ENCODE measurements at places on chromosomes 16 and 17.
A peak's percentile ranks its signal among the peaks of the same experiment; 100 is the strongest.

DNA sequence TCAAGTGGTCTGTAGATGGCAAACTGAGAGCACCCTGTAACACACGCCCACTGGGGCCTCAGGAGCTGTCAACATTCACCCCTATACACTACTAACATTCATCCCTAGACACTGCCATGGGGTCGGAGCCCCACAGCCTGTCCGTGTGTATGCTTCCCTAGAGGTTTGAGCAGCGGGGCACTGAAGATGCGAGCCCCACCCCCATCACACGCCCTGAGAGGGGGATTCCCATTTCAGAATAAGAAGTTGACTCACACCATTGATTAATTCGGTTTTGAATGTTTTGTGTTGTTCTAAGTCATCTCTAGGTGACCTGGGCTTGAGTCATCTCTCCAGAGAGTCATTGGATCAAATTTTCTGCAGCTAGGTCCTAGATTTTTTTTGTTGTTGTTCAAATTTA is 37.3 kb upstream of the MMD start:
- no peak for DNase-seq

DNA sequence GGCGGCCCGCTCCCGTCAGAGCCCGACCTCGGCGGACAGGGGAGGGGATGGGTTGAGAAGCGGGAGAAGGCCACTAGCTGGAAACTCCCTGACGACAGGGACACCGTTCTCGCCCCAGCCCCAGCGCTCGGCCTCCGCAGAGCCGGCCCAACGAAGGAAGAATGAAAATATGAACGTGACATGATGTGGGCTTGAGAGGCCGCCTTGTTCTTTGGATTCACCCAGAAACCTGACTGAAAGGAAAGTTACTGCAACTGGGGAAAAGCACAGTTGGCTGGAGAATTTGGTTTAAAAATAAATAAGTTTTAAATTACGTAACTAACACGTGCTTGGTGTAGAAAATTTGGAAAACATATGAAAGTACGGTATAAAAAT is 21.1 kb downstream of the NPTX1 start:
- DNase-seq: no peak

DNA sequence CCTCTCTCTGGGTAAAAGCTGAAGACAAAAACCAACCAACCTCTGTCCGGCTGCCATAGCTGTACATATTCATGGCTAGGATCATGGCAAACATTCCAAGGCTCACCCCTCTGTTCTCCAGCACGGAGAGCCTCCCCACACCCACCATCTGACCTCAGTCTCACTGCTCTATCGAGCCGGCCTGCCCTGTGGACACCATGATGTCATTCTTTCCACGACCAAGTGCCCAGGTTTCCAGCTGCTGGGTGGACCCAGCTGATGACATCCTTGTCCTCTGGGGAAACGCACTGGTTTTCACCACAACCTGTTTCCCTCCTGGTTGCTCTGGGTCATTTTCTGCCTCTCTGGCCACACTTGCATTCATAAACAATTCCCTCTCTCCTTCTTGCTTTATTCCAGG is 67.7 kb downstream of the NDEL1 start:
- no peak for DNase-seq

DNA sequence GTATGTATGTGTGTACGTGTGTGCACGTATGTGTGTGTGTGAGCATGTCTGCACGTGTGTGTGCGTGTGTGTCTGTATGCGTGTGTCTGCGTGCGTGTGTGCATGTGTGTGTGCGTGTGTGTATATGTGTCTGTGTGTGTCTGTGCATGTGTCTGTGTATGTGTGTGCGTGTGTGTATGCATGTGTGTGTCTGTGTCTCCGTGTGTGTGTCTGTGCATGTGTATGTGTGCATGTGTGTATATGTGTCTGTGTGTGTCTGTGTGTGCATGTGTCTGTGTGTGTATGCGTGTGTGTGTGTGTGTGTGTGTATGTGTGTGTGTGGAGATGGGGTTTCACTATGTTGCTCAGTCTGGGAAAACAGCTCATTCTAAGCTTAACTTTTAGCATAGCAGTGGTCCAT is 43.9 kb downstream of the ATP2C2 start:
- no peak for DNase-seq

DNA sequence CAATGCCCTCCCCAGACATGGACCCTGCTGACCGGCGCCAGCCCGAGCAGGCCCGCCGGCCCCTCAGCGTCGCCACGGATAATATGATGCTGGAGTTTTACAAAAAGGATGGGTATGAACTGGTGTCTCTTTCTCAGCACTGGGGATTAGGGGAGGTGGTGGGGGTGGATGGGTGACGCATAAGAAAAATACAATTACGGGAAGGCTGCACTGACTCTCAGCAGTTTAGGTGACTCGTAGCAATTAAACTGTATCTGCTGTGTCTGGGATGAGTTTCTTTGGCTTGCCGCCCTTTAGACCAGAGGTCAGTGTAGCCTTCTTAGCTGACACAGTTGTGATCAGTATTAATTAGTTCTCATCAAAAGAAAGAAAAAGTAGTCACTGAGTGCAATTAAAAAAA is 59.0 kb downstream of the ELAC2 start:
- DNase-seq: no peak

DNA sequence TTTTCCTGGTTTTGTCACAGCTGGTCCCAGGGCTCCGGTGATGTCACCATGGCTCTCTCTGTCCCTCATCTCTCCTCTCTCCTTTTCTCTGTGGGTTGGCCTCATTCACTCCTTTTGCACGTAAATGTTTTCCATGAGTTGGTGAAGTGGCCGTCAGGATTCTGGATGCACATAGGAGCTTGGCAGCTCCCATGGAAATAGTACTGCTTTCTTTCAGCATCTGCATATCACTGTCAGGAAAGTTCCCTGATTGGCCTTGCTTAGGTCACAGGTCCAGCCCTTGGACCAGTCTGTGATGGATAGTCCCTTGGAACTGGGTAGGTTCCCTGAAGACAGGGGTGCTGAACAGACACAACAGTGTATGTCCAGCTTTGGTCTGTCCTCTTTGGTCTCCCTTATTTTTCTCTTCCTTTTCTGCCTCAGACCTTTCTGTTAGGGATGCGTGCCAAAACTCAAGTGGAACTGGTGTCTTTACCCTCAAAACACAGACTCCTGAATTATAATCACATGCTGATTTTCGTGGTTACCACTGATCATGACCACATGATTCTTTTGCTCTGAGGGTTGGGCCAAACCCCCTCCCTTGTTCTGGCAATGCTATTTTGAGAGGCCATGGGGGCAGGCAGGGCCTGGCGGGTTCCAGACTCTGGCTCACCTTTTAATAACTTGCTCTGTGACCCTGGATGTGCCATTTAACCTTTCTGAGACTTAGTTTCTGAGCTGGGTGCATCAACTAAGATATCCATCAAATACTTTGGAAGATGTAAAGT is 99.0 kb downstream of the MSI2 start:
- DNase-seq: no peak

DNA sequence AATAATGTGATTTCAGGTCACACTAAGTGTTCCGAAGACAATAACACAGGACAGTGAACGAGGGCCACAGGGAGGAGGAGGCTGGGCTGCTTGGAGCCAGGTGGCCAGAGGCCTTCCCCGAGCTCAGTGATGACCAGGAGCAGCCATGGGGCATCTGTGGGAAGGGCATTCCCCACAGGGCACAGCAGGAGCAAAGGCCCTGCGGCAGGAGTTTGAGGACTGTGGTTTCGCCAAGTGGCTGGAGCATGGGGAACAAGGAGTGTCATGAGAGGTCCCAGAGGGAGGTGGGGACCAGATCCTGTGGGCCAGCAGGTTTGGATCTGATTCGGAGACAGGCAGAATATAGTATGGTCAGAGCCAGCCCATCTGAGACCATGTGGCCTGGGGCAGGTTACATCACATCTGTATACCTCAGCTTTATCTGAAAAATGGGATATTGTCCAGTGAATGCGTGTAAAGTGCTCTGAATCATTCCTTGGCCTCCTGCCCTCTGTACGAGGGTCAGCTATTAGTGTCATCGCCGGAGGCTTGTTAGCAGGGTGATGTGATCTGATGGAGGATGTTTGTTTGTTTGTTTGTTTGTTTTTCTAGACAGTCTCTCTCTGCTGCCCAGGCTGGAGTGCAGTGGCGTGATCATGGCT is 176.8 kb downstream of the KATNIP start:
- no peak for DNase-seq

- no peak for DNase-seq
These were observed 11.9 kb upstream of the TM4SF5 start for GRCh38 chr17:4759776-4760236.

GRCh38 chr16:87350681-87351319 is 32.8 kb downstream of the FBXO31 start:
- no peak for DNase-seq

DNA sequence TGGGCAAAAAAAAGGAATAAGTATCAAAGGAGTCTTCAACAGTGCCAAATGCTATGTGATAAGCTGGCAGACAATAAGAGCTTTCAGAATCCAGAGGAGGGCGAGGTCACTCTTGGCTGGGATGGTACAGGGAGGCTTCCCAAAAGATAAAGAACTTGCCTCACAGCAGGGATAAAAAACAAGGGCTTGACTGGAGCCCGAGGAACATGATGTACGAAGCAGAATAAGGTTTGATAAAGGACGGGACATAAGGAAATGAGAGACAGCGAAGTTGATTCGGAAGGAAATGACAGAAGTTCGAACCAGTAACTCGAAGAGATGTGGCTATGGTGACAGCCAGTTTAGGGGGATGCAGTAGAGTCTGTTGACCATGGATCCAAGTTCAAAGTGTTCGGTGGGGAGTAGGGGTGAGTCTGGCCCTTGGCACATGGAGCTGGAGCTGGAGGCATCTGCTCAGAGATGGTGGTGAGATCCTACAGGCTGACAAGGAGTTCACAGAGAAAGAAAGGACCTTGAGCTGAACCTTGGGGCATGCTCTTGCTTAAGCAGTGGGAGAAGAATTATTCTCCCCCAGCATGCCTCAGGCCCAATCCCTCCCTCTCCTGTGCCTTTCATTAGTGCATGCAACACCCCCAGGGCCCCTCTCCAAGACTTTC is 137.6 kb upstream of the RCVRN start:
- DNase-seq: no peak

GRCh38 chr17:42027590-42027889 is 7.7 kb downstream of the NKIRAS2 start:
- DNase-seq: no peak

GRCh38 chr17:79905832-79906231 is 66.6 kb upstream of the CBX4 start:
- no peak for DNase-seq

DNA sequence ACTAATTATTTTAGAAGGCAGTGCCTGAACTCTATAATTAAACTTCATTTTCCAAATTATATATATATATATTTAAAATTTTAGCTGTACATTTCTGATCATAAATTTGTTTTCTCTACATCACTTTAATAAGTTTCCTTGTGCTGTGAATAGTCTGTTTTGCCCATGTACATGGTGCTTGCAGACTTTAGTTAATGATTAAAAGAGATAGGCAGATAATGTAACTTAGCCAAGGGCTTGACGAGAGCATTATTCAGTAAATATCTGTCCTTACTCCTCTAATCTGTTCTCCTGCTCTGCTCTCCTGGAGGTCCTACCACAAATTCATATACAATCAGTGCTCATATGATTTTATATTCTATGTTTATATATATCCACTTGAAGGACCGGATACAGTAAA is 595.2 kb upstream of the KIF2B start:
- DNase-seq: no peak

- DNase-seq: no peak
These were observed 21.7 kb downstream of the PPL start for GRCh38 chr16:4915226-4915761.

- no peak for DNase-seq
These were observed at the start of gene SRL for GRCh38 chr16:4241928-4242283. TSS of gene SRL (minus strand) at chr16:4242080. CDS start at chr16:4242067, 13 bp downstream.

DNA sequence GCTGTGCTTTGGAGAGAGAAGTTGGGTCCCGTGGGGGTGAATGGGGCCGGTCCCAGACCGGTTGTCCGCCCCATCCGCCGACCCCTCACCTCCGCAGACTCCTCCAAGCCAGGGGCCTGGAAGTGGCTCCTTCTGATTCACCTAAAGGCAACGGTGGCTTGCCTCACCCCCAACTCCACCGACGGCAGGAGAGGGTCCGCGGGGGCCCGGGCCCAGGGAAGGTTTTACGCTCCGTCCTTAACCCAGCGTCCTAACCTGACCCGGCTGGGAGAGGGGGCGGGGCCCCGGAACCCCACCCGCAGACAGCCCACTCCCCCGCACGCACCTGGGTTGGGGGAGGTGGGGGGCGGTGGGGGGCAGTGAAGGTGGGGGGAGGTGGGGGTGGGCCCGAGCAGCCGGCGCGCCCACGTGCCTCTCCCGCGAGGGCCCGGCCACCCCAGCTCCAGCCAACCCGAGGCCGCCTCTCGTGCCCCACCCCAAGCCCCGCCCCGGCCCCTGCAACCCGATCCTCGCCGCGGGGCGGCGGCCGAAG is 12.7 kb upstream of the CD300A start:
- peak; percentile 69 for DNase-seq

DNA sequence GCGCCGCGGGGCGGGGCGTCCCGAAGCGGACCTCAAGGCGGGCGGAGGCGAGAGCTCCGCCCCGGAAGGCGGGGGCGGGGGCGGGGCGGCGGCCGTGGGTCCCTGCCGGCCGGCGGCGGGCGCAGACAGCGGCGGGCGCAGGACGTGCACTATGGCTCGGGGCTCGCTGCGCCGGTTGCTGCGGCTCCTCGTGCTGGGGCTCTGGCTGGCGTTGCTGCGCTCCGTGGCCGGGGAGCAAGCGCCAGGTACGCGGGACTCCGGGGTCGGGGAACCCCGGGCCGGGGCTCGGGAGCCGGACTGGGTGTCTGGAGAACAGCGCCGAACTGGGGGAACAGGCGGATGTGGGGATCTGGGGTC is at the start of gene TNFRSF12A:
TSS of gene TNFRSF12A (plus strand) at position 122 of the 357 bp plus-strand sequence. CDS start at position 152, 30 bp downstream.
- DNase-seq: no peak

- DNase-seq: no peak
These were observed 552.5 kb upstream of the EEF2KMT start for GRCh38 chr16:5649762-5650743.

DNA sequence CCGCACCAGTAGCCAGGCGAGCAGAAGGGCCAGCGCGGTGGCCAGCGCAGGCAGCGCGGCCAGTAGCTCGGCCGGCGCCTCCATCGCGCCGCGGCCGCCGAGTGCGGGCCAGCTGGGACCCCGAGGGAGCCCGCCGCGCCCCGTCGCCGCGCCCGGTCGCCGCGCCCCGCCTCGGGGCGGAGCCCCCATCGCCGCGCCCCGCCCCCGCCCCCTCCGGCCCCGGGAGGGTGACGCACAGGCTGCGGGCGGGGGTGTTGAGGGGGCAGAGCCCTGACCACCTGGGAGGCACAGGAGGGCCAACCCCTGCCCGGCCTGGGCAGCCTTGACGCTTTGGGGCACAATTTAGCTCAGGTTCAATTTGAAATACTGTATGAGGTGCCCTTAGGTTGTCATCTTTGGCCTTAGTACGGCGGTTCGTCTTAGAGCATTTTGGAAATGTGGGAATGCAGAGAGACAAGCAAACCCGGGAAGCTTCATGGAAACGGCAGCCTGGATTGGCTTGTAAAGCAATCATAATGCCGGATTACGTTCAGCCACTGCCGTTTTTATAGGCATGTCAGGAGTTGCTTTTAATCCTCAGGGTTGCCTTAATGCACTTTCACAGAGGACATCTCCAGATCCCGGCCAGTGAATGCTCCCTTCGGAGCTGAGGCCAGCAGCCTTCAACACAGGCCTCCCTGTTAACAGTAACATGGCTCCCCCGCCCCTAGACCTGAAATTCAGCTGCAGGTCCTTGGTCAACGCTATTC is at the start of gene MXRA7:
TSS of gene MXRA7 (minus strand) at position 103 of the 749 bp plus-strand sequence. CDS start at position 84, 19 bp downstream.
- DNase-seq: peak; percentile 24

GRCh38 chr16:28597692-28598261 is 927 bp upstream of the SULT1A2 start:
- DNase-seq: no peak

GRCh38 chr17:37813751-37814150 is 68.9 kb upstream of the HNF1B start:
- DNase-seq: no peak
